ENCODE measurements at places on chromosomes 3 and 15.

DNA sequence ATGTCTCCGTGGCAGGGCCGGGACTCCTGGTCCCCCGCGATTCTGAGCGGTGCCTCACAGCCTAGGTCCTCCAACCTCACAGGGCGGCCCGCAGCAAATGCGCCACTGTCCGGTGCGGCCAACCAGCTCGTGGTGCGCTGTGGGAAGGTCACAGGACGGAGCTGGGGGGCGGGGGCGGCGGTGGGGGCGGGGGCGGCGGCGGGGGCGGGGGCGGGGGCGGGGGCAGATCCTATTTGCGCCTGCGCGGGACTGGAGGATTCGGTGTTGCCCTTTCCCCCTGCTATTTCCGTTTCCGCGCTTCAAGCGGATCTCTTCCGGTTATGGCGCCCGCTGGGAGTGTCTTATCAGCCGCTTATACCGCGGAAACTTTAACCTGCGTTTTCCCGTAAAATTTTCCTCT lies 106.7 kb upstream of the SNRPN start:
- DNase-seq, result no peak

GRCh38 chr3:45321607-45322391 lies 66.6 kb upstream of the LARS2 start:
- no peak for DNase-seq

- DNase-seq, result no peak
Measured at GRCh38 chr3:50238549-50239026, 2.6 kb downstream of the GNAI2 start.

DNA sequence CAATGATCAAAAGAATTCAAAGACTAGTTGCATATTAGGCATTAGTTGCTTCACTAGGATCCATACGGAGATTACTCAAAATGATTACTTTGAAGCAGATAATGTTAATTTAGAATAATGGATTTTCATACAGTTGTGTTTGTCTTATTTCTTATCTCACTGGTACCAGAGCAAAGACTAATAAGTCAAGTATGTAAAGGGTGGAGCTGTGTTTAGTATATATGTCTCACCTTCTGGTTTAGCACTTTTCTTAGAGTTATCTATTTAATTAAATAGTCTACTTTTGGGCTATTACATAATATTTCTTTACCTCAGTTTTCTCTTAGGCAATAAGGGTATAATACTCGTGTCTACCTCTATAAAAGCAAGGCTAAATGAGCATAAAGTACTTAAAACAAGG lies 18.8 kb downstream of the TMEM207 start:
- no peak for DNase-seq

DNA sequence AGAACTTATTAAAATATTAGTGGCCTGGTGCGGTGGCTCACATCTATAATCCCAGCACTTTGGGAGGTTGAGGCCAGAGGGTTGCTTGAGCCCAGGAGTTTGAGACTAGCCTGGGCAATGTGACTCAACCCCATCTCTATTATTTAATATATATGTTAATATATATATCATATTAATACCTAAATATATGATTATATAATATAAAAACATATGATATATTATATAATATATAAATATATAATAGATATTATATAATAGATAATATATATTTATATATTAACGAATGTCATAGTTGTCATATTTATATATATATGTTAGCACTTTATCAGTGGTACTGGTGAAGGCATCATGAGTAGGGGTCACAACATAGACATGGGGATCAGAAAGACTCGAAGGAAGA lies 5.2 kb downstream of the HRG start:
- DNase-seq, result no peak

Measured in GM12878 (cell line).